ENCODE measurements at places on chromosomes 2 and 18.

DNA sequence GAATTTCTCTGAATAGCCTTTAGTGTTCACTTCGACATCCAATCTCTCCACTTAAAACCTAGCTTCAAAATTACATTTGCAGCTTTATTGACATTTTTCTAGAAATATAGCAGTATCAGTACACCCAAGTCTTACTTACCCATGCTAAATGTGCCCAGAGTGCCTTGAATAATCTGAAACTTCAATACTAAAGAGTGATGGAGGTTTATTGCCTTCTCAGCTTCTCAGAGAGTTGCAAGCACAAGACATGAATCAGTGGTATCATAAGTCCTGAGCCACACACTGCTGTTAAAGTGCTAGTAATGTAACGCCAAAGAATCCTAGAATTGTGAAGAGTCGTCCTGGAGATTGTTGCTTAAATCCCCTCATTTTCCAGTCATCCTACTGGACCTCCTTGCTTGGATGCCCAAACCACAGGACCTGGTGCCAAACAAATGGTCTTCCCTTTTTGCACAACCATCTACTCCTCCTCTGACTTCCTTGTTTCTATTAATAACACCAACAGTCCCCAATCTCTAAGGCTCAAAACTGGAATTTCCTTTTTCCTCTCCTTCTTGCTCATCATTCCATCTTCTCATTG lies 83.2 kb upstream of the SPATS2L start:
- no peak for DNase-seq

DNA sequence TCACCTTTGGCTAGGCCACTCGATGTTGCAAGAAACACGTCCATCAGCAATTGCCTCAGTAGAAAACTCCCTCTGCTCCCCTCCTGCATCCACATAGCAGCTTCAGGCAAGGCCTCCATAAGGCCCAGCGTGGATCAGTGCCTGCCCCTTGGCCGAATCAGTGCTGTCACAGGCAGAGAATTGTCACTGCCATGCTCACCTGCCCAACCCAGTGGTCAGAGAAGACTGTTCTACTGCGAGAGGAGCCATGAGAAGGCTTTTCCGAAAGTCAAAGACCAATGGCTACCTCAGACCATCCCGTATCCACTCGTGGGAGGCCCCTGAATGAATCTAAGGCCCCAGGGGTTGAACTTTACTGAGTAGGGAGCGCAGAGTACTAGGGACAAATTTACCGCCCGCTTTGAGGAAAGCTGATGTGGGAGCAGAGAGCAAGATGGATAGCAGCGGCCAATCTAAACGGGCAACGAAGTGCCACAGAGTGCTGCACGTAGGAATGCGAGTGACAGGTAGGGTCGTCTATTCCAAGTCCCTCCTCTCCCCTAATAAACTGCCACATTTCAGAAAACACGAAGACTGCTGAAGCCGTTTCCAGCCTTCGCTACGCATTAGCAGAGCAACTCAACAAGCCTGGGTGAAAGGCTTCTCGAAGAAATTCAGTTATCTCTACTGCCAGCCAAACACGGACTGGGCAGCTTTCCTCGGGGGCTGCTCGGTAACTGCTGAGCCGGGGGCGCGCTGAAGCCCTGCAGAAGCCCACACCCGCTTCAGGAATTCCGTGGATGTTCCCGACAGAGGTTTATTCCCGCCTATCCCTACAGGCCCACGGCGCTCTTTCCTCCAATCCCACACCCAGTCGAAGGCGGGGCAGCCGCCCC lies 968 bp upstream of the RALBP1 start:
- no peak for DNase-seq

GRCh38 chr2:219997341-219997851 lies 370.0 kb downstream of the SLC4A3 start:
- no peak for DNase-seq

- no peak for DNase-seq
These were observed 111.5 kb upstream of the SH3BP4 start for GRCh38 chr2:234840336-234840735.

DNA sequence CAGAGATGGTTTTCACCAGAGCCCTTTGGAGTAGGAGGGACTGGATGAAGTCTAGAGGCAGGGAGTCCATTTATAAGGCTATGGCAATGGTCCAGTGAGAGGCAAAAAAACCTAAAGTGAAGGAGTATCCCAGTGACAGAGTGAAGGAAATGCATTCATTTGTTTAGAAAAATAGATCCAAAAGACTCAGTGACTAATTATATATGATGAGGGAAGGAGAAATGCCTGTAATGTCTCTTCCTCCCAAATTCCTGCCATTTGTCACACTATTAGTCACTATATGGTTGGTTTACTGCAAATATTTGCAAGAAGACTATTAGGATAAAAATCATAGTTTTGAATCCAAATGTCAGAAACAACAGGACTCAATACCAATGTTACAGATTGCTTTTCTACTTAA lies 104.2 kb downstream of the ZNF521 start:
- DNase-seq = no peak

DNA sequence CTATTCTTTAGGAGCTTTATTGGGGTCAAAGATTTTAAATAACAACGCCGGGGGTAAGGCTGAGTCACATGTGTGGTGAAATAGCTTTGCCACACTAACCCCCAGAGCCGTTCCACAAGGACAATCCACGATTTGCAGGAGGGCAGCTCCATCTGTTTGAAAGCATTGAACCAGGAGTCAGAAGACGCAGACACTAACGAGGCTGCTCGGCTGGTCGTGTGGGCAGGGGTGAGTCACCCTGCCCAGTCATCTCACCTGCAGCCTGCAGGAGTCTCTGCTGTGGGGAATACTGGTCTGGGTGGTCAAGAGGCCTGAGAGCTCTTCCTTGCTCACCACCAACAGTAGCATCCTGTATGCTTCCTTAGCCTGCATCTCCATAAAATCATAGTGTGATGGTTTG lies 149.2 kb upstream of the NCK2 start:
- no peak for DNase-seq

GRCh38 chr2:1544478-1545069 lies 131.3 kb downstream of the TPO start:
- no peak for DNase-seq

DNA sequence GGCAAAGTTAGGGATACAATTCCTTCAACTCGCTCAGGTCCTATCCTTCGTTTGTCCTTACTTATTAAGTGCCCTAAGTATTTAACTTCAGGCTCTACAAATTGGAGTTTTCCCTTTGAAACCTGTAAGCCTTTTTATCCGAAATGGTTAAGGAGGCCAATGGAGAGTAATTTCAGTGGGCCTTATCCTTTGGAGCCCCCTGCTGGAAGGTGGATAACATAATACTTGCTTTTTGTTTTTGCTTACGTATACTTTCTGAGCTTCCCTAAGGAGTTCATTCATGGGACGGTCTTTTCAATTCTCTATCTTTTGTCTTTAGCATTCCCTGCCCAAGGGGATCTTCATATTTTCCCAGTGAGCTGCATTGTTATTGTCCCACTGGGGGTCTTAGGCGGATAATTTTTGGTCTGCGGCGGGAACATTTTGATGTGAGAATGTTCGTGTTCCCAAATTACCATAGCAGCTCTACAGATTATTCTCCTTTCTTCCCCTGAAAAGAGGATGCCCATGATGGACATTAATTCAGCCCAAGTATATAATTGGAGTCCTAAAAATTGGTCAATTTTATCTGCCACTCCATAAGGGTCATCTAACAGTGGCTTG lies 34.4 kb upstream of the TRAPPC8 start:
- DNase-seq = no peak

GRCh38 chr18:72376256-72376655 lies 167.9 kb downstream of the CBLN2 start:
- no peak for DNase-seq

DNA sequence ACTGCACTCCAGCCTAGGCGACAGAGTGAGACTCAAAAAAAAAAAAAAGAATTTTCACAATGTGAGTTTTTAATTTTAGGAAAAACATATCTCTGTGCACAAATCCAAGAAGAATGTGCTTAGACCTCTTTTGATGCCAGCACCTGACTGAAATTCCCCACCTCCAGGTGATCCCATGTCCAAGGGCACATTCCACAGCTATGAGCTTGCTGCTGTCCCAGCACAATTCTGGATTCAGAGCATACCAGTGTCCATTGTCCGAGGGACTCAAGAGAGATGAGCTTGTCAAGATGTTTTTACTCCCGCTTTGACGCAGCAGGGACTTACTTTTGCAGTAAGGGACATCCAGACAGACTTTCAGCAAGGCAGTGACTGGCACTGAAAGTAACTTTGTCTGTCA lies 489.1 kb upstream of the ACVR2A start:
- DNase-seq = no peak

- DNase-seq = no peak
These were observed 105.1 kb downstream of the SP3 start for GRCh38 chr2:173860082-173860481.

GRCh38 chr18:46794607-46795006 lies 37.8 kb upstream of the ST8SIA5 start:
- DNase-seq = no peak

GRCh38 chr2:12507295-12507694 lies 209.4 kb upstream of the TRIB2 start:
- DNase-seq = peak; percentile 55

DNA sequence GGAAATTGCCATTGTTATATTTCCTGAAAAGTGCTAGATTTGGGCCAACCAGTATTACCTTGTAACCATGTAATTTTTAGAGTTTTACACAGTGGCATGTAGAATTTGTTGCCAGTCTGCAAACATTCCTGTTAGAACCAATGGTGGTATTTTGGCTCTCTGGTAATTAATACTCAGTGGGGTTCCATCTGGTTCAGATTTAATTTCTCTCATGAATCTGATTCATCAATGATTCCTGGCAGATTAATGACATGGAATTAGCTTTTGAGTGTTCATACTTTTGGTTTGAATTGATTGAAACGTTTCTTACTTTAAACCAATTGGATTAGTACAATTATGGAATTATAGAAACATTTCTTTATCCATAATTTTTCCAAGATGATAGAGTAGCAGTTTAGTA lies 93.2 kb downstream of the MC4R start:
- no peak for DNase-seq
